ENCODE measurements at places on chromosomes 6 and 20. TPM values are rescaled to one million over a fixed set of nuclear protein-coding genes. Genes with fewer than 3 reads are reported as not detected.

The LY6G6D gene
- not detected for total RNA-seq

The RAB32 gene
- 30.0 TPM for total RNA-seq

The TEAD3 gene
- total RNA-seq: 20.7 TPM

The FLRT3 gene
- total RNA-seq: 144 TPM

The IL17A gene
- total RNA-seq: not detected

GRCh38 chr20:63934271-63935068 is 21.7 kb downstream of the UCKL1 start:
- no peaks in the 10 kb centered on the region for H3K27me3 ChIP-seq
- H3K4me3 ChIP-seq: no peak overlapping the region
- no peak for DNase-seq
- no peak overlapping the region for H3K27ac ChIP-seq

DNA sequence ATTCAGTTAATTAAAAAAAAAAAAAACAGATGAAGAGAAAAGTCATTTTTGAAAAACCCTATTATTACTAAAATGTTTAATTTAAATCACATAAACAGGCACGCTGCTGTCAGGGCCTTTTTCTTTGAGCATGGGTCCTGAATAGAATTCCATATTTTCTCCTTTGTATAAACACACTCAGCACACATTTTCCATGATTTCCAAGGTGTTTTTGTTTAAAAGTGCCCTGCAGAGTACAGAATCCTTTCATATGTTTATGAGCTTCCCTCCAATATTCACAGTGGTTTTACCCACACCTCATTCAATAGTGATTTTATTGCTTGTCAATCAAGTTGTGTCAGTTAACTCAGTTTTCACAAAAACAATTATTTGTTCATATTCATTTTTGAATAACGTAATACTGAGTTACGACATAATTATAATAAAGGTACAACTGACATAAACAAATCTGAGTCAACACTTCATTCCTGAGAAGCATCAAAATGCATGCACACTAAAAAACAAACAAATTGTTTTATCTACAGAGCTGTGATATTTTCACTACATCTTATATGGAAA is 15.2 kb downstream of the SLC35B3 start:
- no peaks in the 10 kb centered on the region for H3K27me3 ChIP-seq
- no peak for DNase-seq
- no peak overlapping the region for H3K4me3 ChIP-seq
- no peak overlapping the region for H3K27ac ChIP-seq

GRCh38 chr6:96795481-96795880 is 41.8 kb downstream of the GPR63 start:
- no peaks in the 10 kb centered on the region for H3K4me1 ChIP-seq
- no peak overlapping the region for H3K4me3 ChIP-seq
- H3K36me3 ChIP-seq: no peaks in the 10 kb centered on the region
- no peaks in the 10 kb centered on the region for H3K27me3 ChIP-seq

- no peak overlapping the region for H3K27ac ChIP-seq
- no peak overlapping the region for H3K4me3 ChIP-seq
- no peak for DNase-seq
- no peaks in the 10 kb centered on the region for H3K27me3 ChIP-seq
- peaks cover 43% of the 10 kb centered on the region for H3K36me3 ChIP-seq
- H3K4me1 ChIP-seq: no peaks in the 10 kb centered on the region
These were observed 5.5 kb downstream of the NPEPL1 start for GRCh38 chr20:58697867-58698703.

DNA sequence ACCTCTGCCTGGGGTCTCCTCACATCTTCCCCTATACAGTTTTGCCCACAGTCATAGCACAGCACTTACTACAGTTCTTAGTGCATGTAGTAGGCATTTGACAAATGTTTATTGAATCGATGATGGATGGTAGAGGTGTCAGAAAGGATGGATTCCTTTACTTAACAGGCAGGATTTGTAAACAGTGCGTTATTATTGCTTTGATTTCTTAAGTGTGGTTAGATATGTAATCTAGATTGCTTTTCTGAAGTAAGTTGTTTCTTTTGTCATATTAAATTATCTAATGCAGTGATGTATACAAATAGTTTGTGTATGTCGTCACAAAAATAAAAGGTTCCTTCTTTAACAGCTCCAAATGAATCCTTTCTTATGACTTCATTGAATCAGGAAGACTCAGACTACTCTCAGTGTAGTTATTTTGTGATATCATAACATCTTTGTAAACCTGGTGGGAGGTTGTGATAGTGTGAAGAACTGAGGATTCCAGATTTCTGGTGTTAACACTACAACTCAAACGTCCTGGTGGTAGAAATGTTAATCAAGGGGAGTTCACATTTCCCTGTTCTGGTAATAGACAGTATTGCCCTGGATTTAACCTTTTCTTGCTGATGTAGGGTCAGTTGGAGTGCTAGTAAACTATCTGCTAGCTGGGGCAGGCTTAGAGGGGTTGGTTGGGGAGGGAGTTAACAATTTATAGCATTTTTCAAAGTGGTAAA is 87.7 kb downstream of the HIVEP1 start:
- H3K36me3 ChIP-seq: no peaks in the 10 kb centered on the region
- H3K4me3 ChIP-seq: no peak overlapping the region
- H3K27ac ChIP-seq: no peak overlapping the region
- H3K27me3 ChIP-seq: no peaks in the 10 kb centered on the region

- no peak overlapping the region for H3K4me3 ChIP-seq
- peaks cover 16% of the 10 kb centered on the region for H3K4me1 ChIP-seq
- no peaks in the 10 kb centered on the region for H3K27me3 ChIP-seq
- no peak for DNase-seq
These were observed 30.0 kb upstream of the SMIM29 start for GRCh38 chr6:34278833-34279232.

DNA sequence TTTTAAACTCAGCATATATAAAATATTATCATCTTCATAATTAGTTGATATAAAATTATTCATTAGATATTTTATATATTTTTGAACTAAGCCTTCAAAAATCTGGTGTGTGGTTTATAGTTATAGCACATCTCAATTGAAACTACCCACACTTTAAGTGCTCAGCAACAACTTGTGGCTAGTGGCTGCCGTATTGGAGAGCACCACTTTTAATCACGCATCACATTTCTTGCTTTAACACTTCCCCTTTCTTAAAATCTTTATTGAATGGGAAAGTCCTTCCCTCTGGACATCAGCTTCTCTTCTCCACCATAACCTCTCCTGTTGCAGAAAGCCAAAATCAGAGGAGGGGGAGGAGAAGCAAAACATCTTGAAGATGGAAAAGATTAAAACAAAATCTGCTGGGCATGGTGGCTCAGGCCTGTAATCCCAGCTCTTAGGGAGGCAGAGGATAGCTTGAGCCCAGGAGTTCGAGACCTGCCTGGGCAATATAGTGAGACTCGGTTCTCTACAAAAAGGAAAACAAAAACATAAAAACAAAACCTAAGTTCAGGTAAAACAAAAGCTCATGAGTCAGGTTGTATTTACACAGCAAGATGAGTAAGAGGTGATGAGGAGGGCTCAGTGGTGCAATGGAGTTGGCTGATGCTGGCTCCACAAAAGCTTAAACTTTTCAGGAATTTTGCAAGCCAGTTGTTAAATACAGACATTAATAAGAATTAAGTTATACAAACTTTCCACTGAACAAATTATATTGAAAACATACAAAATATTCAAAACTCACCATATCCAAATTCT is 237.0 kb upstream of the SUPT3H start:
- H3K27ac ChIP-seq: no peak overlapping the region
- H3K36me3 ChIP-seq: no peaks in the 10 kb centered on the region
- H3K4me1 ChIP-seq: no peaks in the 10 kb centered on the region
- H3K27me3 ChIP-seq: no peaks in the 10 kb centered on the region

DNA sequence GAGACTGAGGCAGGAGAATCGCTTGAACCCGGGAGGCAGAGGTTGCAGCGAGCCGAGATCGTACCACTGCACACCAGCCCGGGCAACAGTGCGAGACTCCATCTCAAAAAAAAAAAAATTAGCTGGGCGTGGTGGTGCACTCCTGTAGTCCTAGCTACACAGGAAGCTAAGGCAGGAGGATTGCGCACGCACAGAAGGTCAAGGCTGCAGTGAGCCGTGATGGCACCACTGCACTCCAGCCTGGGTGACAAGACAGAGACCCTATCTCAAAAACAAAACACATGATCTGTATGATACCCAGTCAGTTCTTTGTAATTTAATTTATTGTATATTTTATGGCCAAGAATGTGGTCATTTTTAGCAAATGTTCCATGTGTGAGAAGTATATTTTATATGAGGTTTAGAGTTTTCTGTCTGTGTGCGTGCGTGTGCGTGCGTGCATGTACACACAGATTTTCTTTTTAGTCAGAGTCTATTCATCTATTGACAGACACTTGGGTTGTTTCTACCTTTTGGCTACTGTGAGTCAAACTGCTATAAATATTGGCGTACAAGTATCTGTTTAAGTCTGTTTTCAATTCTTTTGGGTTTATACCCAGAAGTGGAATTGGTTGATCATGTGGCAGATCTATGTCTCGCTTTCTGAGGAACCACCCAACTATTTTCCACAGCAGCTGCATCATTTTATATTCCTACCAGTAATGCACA is 22.2 kb upstream of the MYL9 start:
- no peaks in the 10 kb centered on the region for H3K4me1 ChIP-seq
- no peak overlapping the region for H3K4me3 ChIP-seq
- DNase-seq: no peak
- no peaks in the 10 kb centered on the region for H3K27me3 ChIP-seq
- peaks cover 20% of the 10 kb centered on the region for H3K36me3 ChIP-seq
- H3K27ac ChIP-seq: no peak overlapping the region

DNA sequence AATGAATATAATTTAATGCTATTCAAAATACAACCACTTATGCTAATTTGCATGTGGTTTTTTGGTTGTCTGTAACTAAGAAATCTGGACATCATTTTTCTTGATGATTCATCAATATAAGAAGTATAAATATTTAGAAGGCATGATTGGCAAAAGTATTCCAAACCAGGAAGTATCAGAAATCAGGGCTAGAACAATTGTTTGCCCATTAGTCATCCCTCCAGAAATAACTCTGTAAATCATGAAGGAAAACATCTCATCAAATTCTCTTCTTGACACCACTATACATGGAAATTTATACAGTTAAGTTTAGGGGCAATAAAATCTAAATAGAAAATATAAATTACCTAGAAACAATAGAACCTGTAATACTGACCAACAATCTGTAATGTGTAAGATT is 554.7 kb upstream of the HS3ST5 start:
- no peaks in the 10 kb centered on the region for H3K27me3 ChIP-seq
- no peaks in the 10 kb centered on the region for H3K36me3 ChIP-seq
- DNase-seq: no peak
- H3K4me3 ChIP-seq: no peak overlapping the region
- H3K4me1 ChIP-seq: no peaks in the 10 kb centered on the region

DNA sequence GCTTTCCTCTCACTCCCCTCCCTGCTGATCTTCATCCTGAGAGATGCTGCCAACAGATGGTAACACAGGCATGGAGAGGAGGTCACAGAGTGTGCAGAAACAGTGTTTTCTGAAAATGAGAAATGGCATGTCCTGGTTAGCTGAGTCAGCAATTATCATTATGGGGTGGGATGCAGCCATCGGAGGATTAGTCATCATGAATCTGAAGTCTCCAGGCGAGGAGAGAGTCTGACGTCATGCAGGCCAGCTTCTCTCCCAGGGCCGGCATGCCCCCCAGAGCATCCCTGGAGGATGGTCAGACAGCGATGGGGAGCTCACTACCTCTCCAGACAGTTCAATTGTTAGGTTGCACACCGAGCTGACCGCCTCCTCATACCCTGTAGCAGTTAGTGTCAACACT is 4.7 kb upstream of the GTSF1L start:
- H3K27ac ChIP-seq: no peak overlapping the region
- H3K27me3 ChIP-seq: no peaks in the 10 kb centered on the region
- H3K36me3 ChIP-seq: no peaks in the 10 kb centered on the region
- H3K4me1 ChIP-seq: no peaks in the 10 kb centered on the region

DNA sequence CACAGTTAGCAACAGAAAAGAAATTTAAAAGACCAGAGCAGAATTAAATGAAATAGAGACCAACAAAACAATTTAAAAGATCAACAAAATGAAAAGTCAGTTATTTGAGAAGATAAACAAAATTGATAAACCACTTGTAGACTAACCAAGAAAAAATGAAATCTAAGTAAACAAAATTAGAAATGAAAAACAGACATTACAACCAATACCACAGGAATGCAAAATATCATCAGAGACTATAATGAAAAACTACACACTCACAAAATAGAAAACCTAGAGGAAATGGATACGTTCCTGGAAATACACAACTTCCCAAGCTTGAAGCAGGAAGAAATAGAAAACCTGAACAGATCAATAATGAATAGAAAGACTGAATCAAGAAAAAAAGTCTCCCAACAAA is 97.8 kb downstream of the WDR27 start:
- H3K27ac ChIP-seq: no peak overlapping the region
- peaks cover 2% of the 10 kb centered on the region for H3K36me3 ChIP-seq
- no peak overlapping the region for H3K4me3 ChIP-seq
- no peaks in the 10 kb centered on the region for H3K27me3 ChIP-seq
- no peaks in the 10 kb centered on the region for H3K4me1 ChIP-seq
- DNase-seq: no peak

DNA sequence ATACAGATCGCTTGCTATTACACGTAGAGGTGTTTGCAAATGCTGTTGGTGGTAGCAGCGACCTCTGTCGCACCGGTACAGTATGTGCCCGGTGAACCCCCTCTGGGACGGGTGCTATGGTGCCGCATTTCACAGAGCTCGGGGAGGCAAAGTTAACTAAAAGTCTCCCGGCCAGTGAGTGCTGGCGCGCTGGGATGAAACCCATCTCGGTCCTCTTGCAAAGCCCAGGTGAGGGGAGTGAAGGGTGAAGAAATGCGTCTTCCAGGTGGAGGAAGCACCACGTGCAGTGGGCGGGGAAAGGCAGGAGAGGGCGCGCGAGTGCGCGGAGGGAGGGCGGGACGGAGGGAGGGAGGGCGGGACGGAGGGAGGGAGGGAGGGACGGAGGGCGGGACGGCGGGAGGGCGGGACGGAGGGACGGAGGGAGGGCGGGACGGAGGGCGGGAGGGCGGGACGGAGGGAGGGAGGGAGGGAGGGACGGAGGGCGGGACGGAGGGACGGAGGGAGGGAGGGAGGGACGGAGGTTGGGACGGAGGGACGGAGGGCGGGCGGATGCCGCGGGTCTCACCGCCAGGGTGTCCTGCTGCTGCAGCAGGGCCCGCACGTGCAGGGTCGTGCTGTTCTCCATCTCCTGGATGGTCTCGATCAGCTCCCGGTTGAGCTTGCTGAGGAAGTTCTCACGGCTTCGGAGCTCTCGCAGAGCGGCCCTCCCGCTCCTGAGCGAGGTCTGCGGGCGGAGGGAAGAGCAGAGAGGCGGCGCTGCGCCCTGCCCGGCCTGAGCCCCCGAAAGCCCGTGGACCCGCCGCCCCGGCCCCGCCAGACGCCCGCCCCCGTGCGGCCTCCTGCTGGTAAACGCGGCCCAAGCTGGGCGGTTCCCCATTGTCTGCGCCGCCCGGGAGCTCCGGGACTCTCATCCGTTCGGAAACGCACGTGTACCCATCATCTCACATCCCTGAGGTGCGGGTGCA is 11.7 kb downstream of the C20orf96 start:
- H3K4me3 ChIP-seq: no peak overlapping the region
- H3K27me3 ChIP-seq: no peaks in the 10 kb centered on the region
- peaks cover 19% of the 10 kb centered on the region for H3K36me3 ChIP-seq

GRCh38 chr20:62234339-62234738 is 4.0 kb upstream of the OSBPL2 start:
- peak; percentile 49 for DNase-seq
- no peaks in the 10 kb centered on the region for H3K27me3 ChIP-seq
- H3K36me3 ChIP-seq: no peaks in the 10 kb centered on the region

Data from lung (tissue), 17 donors.